HTR-8/SVneo (cell line): ENCODE measurements at places on chromosomes 2 and 18.

- DNase-seq, result no peak
Measured at GRCh38 chr2:74552914-74553811, 579 bp downstream of the LOXL3 start.

DNA sequence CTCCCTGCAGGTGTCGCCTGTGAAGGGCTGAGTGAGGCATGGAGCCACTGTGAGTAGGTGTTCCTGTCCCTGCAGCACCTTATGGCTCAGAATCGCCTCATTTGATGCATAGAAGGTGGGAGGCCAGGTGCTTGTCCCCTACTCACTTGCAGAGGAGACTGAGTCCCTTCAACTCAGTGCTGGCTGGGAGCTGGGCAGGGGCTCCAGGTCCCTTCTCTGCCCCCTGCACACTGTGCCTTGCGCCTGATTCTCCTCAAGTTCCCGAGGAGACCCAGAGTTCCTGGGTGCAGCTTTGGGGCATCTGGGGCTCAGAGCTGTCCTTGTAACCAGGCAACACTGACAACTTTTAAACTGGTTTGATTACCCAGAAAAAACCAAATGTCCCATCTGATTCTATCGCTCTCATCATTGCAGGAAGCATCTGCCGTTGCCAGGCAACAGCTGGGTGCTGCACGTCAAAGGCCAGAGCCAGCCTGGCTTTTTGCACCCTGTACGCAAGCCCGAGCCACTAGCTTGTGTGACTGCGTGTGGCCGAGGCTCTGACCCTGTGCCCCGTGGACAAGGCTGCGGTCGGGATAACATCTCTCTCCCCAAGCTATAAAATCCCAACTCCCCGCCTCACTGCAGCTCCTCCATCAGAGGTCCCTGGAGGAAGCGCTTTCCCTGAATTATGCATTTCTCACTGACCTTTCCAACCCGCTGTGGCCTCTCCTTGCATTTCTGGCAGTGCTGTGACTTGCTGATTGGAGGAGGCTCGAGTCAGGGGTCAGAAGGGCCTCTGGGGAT lies 130.8 kb upstream of the HDAC4 start:
- DNase-seq, result no peak

DNA sequence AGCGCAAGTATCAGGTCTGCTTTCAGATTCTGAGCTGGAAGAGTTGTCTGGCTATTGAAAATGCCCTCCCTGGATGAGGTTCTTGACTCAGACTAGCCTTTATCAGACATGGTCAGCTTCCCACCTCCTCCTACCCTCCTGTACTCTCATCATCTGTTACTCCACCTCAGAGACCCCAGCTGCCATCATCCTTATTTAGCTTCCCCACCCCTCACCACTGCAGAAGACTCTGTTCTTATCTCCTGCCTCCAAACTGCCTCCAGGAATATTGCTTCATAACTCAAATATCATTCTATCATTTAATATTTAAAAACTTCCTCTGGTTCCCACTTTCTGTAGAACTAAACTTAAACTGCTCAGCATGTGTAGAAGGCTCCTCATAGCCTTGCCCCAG lies 31.1 kb upstream of the PPP3R1 start:
- no peak for DNase-seq

- DNase-seq, result no peak
Measured at GRCh38 chr2:98308068-98308467, 38.2 kb upstream of the CNGA3 start.

DNA sequence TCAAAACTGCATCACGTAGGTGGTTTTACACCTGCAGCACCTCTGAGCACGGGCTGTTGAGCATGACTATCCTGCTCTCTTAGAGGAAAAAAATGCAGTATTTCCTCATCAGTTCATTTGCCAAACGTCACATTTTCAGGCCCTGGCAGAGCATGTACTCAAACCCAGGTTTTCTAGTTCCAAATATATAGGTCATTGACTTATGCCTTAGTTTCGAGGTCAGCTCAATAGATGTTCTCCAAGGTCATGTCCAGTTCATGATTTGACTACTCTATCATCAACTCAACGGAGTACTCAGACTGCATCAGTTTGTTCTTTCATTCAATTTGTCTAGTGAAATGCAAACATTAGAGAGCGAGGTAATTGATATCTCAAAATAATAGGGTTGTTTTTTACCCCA lies 39.3 kb upstream of the STAT1 start:
- DNase-seq, result no peak

DNA sequence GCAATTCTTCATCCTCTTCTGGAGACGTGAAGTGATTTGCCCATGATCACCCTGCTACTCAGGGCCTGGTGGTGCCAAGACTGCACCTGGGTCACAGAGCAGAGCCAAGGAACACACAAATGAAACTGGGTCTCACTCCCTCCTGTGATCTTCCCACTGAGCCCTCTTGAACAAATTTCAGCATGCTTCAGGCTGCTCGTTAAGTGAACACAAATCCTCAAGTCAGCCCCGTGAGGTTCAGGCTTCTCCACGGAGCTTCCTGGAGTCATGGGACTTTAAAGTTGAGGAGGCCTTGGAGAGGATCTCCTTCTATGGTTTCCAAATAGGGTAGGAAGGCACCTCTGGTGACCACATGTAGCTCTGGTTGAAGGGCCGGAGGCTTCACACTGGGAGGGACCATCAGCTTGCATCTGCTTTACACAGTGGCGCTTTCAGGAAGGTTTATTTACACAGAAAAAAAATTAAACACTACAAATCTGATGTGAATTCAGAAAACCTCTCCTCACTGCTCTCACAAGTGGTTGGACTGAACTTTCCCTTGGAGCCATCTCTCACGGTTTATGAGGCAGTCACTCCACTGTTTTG lies 255.4 kb downstream of the LOXHD1 start:
- no peak for DNase-seq

DNA sequence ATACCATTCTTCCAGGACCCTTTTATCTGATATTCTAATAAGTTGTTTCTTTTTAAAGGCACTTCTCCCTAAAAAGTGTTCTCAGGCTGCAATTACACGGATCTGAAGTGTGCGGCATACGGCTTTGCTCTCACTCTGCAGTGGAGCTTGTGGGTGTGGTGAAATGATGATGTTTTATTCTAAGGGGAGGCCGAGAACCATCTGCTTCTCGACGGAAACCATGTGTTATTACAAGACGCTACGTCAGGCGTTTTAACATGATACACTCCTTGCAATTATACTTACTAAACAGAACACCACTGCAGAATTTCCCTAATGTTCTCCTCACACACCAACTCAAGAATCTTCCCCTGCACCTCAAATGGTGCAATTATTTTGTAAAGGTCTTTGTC lies 34.9 kb upstream of the CTDP1 start:
- no peak for DNase-seq

DNA sequence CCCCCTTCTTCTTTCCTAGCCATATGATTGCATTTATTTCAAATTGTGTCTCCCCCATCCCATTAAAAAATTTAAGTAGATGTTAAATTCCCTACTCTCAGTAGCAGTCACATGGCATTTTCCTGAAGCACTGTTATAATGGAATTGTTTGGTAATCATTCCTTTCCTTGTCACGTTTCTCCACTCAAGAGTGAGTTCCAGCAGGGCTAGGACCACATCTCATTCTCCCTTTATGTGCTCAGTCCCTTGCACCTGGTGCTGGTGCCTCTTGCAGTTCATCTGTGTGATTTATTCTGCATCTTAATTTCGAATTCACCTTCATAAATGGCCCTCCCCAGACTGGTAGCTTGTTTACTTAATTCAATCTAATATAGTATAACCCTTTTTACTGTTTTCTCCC lies 70.3 kb upstream of the NOSTRIN start:
- DNase-seq, result no peak

- no peak for DNase-seq
Measured at GRCh38 chr2:20487030-20487391, 40.1 kb downstream of the RHOB start.

- DNase-seq, result peak; percentile 41
Measured at GRCh38 chr2:173884025-173884802, 81.0 kb downstream of the SP3 start.

- DNase-seq, result no peak
Measured at GRCh38 chr2:127083819-127084503, 23.0 kb downstream of the BIN1 start.

DNA sequence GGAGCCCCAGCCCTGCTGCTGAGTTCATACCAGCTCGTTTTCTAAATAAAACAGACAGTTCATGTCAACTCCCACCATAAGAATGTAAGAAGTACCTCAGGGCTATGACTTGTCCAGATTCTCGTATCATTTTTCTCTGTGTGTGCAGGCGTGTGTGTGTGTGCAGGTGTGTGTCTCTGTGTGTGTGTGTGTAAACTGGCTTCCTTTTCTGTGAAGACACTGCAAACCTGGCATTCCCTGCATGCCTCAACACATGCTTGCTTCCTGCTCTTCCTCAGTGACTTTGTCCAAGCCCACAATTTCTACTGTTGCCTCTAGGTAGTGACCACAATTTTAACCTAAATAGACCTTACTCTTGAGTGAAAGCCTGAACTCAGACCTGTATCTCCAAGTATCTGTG lies 879.0 kb downstream of the SLC4A3 start:
- no peak for DNase-seq

- no peak for DNase-seq
Measured at GRCh38 chr2:41950666-41950960, 97.2 kb upstream of the PKDCC start.

DNA sequence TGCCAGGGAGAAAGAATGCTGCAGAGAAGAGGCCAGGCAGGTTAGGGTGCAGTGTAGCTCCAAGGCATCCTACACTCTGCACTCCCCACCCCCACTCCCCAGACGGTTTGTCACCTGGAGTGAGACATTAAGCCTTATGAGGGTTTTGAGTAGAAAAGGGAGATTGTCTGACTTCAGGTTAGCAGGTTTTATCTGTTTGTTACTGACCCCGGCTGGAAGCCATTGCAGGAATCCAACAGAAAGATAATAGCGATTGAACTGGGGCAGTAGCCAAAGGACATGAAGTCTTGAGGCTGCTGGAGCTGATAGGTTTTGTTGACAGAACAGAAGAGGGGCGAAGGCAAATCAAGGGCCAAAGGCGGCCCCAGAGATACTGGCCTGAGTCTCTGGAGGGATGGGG lies 36.0 kb upstream of the OR6B3 start:
- DNase-seq, result no peak

DNA sequence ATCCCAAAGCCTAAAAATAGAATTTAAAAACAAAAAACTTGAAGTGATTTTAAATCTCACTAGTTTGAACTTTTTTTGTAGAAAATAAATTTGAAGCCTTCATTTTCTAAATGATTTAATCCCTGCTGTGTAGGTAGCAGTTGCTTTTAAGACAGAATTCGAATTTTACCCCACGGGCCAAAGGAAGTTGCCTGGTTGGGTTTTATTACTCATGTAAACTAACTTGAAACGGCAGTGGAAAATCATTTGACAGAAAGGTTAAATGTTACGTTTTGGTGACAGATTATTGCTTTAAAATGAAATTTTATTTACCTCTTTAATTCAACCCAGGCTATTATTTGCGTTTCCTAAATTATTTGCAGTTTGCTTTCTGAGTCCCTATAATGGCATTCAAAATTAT lies 2.0 kb downstream of the MAPRE2 start:
- DNase-seq, result no peak

DNA sequence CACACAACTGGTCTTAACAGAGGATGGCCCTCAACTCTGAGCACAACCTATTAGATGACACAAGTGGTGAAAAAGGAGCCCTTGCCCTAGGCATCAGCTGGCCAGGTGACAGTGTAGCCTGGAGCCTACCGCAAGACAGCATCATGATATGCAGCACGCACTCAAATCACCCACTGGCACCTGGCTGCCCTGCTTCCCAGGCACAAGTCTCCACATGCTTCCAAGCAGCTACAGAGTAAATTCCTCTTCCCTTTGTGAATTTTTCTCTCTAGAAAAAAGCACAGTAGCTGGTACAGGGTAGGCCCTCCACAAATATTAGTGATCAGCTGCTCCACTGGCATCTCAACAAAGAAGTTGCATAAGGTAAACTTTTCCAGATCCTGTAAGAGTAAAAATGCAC lies 6.0 kb downstream of the FBXO15 start:
- no peak for DNase-seq

DNA sequence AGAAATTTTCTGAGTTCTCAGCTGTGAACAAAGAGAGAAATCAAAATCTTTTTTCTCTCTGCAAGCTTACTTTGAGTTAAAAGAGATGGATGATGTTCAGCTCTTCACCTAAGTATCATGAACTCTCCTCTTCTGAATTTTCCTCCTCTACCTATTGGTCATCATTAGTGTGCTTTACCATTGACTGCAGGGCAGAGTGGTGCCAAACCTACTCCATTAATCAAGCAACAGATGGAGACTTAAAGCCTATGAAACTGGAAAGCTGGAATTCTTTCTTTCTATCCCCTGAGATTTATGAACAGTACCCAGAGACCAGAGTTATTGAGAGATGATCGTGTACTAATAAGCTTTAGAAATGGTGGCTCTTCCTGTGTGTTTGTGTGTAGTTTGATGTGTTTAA lies 31.3 kb upstream of the LINC00305 start:
- DNase-seq, result no peak

DNA sequence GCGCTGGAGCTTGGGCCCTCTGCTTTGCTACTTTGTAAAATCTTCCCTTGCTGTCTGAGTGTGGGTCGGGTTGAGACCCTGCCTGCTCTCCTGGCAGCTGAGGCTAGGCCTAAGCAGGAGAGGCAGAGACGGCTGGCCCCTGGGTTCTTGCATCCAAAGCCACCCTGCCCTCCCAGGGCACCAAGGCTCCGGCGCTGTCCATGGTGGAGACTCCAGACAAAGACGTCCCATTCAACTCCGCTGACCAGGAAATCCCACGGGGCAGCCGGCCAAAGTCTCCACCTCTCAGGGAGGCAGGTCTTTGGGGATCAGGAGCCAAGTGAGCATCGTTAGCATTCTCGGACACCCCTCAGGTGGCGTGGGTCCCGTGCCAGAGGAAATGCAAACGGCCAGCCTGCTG lies 2.6 kb upstream of the PRLH start:
- no peak for DNase-seq

DNA sequence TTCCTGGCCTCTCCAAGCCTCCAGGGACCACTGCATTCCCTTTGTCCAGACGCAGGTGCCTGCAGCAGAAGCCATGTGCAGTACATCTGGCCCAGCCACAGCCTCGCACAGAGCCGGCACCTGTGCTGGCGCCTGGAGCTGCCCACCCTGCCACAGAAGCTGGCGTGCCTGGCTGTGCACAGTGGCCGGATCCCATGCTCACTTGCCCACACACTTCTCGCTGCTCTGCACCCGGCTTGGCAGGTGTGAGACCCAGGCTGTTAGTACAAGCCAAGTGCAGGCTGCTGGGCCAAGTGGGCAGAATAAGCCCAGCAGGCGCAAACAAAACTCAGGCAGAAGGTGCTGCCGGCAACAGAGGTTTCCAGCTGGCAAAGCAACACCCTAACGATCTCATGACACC lies 124.5 kb upstream of the CCDC150 start:
- no peak for DNase-seq

DNA sequence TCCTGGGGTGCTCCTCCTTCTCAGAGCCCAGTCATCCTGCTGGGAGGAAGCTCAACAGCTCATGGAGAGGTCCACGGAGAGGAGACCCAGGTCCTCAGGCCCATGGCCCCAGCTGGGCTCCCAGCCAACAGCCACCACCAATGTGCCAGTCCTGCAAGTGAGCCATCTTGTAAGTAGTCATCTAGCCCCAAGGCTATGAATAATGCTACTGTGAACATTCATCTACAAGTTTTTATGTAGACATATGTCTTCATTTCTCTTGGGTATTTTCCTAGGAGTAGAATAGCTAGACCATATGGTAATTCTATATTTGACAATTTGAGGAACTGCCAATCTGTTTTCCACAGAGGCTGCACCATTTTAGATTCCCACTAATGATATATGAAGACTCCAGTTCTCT lies 166.1 kb downstream of the MTCL1 start:
- DNase-seq, result no peak
